ENCODE measurements at places on chromosomes 6 and 20.
A peak's percentile ranks its signal among the peaks of the same experiment; 100 is the strongest.

GRCh38 chr20:22232923-22233322 lies 351.4 kb downstream of the FOXA2 start:
- no peak for DNase-seq

DNA sequence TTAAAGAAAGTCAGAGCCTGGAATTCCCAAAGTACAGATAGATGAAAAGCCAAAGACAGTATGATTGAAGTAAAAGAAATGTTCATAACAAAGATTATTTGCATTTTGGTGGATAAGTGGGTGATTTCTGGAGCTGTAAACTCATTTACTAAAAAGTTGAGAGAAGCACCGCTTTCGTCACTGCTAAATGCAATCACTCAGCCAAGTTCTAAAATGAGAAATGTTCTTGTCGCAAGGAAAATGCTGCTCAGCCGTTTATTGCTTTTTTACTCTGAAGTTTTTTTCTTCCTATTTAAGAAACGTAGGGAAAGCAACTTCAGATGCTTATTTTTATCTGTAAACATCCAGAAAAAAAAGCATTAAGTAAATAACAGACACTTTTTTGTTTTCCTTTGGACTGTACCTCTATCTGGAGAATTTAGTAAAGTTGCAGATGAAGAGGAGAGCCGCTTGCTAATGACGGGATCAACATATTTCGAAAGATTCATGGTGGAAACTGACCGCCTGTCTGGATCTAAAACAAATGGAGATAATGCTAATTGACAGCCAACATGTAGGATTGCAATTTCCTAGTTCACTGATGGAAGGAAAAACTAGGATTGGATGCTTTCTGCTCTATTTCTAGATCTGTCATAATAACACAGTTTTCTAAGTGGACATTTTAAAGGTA lies 93.8 kb upstream of the BCLAF1 start:
- DNase-seq = no peak

GRCh38 chr20:50969435-50969834 lies 10.8 kb downstream of the MOCS3 start:
- DNase-seq = no peak

DNA sequence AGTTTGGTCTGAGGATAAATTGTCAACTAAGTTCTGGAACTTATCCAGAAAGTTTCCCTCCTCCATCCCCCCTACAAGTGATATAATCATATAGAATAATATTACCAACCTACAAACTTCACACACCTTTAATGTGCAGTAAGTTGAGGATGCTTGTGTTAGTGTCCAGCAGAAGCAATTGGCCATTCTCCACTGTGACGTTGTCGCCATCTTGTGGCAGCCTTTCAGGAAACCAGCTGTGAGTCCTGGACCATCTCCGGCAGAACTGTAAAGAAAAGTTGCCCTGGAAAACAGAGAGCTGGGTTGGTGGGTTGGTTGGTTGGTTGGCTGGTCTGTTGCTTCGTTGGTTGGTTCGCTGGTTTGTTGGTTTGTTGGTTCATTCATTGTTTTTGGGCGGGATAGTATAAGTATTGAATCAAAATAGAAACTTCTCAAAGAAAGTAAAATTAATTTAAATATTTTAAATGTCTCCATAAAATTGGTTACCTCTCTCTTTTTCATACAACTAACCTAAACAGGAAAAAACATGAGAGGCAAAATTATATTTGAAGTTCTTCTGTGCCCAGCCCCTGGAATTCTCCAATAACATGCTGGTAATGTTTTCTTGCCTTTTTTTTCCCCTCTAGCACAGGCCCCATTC lies 127.5 kb downstream of the PKHD1 start:
- DNase-seq = peak; percentile 59

DNA sequence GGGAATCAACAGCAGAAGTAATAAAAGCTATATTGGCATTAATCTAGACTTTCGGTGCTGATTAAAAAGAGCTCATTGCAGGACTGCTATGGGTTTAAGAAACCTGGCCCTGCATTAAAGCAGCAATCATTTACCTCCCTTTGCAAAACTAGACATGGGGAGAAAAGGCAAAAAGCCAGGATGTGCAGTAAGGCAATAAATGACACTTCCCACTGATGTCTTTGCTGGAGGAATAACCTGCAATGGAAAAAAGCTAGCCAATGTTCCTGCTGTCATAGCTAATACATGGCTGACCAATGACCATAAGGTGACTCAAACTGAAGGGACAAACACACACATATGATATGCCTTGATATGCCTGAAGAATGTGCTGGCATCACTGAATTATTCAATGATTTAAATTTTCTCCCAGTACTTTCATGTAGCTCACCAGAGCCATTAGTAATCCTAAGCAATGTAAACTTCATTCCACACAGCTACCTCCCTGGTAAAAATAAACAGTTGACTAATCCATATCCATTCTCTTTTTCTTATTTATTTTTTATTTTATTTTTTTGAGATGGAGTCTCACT lies 8.7 kb downstream of the DNAAF9 start:
- peak; percentile 46 for DNase-seq

- DNase-seq = no peak
Measured at GRCh38 chr20:47368301-47368700, 11.8 kb upstream of the ZMYND8 start.

DNA sequence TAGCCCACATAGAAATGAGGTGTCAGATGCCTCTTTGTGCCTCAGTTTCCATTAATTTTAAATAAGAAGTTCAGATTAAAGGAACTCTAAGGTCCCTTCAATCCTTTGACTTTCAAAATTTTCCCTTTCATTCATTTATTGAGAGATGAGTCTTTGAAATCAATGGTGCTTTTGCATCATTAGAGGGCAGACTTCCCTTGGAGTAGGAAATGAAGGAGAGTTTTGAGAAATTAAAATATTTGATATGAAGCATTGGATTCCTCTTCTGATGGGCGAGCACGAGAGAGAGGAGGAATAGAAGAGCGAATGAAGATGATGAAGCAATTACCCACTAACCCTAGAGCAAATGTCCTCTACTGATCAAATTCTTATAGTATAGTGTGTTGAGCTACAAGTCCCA lies 105.7 kb downstream of the EDN1 start:
- peak; percentile 42 for DNase-seq

- DNase-seq = no peak
Measured at GRCh38 chr6:11214901-11215300, 17.6 kb downstream of the NEDD9 start.

DNA sequence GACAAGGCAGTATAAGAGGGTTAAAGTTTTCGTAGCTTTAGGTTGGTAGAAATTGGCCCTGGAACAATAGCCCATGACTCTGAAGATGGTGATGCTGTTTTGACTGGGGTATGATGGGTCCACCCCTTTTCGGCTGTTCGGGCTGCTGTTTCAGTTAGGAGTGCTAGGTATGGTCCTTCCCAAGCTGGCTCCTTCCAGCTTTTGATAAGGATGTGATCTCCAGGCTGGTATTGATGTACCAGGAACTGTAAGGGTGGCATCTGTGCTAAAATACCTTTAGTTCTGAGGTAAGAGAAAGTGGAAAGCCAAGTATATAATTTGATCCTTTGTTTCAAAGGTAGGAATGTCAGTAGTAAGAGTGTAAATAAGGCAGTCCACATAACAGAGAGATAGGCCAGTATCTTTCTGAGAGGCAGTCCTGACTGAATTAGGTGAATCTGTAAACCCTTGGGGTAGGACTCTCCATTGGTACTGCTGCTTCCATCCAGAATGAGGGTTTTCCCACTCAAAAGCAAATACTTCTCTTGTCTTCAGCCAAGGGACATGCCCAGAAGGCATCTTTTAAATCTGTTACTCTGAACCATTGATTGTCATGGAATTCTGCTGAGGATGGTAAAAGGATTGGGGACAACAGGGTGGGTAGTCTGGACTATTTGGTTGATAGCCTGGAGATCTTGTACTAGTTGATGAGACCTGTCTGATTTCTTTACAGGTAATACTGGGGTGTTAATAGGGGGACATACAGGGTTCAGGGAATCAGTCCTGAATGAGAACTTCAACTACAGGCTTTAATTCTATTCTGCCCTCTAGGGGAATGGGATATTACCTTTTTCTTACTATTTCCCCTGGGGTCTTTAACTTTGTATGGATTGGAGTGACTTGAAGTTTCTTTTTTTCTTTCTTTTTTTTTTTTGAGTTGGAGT lies 6.1 kb upstream of the ZNFX1 start:
- no peak for DNase-seq

DNA sequence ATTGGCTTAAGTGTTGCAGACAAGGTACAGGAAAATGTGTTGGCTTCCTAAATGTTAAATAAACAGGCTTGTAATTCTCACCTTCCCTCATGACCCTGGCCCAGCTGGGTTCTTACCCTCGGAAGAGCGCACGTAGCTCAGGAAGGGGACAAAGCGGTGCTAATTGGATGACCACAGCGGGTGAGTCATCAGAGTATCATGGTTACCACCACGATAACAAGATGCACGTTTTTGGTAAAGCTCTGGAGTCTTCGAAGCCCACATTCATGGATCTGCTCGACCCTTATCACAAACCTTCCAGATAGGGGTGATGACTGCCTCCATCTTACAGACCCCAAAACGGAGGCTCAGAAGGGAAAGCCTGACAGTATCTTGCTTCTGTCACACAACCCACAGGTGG lies 32.8 kb downstream of the APCDD1L start:
- peak; percentile 17 for DNase-seq

- peak; percentile 89 for DNase-seq
Measured at GRCh38 chr6:52423971-52424381, 3.8 kb downstream of the EFHC1 start.

GRCh38 chr6:79048611-79049010 lies 29.4 kb downstream of the PHIP start:
- peak; percentile 27 for DNase-seq

DNA sequence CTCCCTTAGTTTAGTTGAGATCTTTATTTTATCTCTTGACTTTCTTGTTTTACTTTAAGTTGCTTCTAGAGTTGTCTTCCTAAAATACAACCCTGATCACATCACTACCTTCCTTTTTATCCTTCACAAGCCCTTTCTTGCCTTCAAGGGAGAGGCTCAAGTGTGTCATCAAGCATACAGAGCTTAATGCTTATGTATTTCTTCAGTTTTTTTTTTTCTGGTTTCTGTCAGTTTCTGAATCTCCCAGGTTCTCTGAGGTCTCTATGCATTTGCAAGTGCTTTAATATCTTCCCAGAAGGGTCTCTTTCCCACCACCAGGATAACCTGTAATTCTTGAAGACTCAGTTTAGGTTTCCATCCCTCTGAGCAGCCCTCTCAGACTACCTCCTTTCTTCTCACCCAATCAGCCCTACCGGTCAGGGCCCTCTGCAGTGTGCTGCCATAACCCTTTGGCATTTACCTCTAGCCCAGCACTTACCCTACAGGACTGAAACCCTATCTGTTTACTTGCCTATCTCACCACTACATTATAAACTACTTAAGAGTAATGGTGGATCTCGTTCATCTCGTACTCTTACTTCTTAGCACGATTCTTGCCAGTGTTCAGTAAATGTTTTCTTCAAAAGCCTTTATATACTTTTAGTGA lies 36.9 kb downstream of the EYA4 start:
- DNase-seq = no peak

- DNase-seq = no peak
Measured at GRCh38 chr20:63980317-63980805, 571 bp upstream of the PRPF6 start.

DNA sequence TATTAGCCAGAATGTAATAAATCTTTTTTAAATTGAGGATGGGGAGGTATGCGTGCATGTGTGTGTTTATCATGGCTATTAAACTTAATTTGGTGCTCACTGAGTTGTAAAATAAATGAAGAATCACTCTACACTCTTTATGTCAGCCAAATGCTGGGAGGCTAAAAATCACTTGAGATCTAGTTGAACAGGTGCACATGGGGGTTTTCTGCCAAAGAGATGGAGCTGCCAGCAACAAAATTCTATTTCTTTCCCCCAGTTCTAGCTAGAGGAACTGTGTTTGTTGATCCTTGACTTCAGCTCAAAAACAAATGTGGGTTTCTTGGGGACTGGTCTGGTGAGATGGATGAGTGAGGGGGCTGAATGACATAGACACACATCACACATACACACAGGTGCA lies 183.3 kb upstream of the BTBD3 start:
- no peak for DNase-seq

DNA sequence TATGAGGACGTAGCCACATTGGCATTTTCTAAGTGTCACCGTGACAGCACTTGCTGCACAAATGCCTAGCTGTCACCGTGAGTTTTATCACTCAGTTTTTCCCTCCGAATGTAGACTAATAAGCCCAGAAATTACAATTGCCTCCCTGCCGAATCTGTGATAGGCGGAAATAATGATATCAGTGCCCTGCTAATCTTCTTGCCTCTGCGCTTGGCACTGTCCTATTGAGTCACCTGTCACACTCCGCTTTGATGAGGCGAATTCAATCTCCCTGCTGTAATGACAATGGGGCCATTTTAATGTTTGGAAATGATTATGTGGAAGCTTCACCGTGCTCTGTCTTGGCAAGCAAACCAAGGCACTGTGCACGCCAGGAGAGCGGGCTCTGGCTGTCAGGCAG lies 112.8 kb downstream of the LINC00237 start:
- DNase-seq = no peak

All from AG10803 (cell line).